ENCODE measurements at places on chromosomes 1 and 21.

GRCh38 chr21:15552914-15553494, 176.8 kb upstream of the USP25 start:
- no peak for DNase-seq

DNA sequence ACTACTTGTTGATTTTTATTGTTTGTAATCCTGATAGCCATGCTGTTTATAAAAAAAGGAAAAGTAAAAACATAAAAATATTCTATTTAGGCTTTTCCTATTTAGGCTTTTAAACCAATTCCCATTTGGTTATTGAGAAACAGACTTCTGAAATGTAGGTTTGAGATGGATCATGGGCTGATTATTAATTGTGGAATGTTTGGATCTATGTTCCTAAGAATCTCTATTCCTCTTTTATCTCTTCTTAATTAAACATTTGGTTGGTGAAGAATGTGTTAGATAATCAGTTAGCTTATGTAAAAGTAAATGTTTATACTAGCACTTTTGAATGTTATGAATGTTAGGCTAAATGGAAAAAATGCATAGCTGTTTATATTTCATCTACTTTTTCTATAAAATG, 97.4 kb downstream of the ATF6 start:
- no peak for DNase-seq

DNA sequence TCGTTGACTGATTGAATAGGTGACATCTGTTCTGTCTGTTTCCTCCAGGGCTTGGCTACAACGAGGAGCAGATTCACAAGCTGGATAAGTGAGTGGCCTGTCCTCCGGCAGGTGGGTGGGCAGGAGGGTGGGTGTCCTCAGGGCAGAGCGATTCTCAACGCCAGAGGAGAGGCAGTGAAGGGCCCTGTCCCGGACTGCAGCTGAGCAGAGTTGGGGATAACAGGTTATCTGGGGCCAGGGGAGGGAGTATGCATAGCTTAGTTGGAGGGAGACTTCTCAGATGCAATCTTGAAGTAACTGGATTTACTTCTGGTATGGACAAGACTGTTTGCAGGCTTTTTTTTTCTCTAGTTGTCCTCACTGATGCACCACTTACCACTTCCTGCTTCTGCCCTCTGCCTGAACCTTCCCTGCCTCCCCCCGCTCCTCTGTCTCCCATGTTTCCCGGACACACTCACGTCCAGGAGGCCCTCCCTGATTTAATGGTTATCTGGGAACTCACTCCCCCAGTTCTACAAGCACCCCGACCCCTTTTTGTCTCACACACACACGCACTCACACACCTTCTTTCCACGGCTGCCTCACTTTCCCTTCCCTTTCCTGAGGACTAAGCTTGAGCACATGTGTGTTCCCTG, 16.4 kb upstream of the RASSF5 start:
- DNase-seq: no peak

GRCh38 chr1:235999259-235999925, 65.5 kb downstream of the NID1 start:
- peak; percentile 81 for DNase-seq

- peak; percentile 51 for DNase-seq
Measured at GRCh38 chr21:44618909-44619308, 7.0 kb downstream of the KRTAP10-8 start.

- no peak for DNase-seq
Measured at GRCh38 chr21:41559658-41560631, 52.0 kb upstream of the TMPRSS2 start.

DNA sequence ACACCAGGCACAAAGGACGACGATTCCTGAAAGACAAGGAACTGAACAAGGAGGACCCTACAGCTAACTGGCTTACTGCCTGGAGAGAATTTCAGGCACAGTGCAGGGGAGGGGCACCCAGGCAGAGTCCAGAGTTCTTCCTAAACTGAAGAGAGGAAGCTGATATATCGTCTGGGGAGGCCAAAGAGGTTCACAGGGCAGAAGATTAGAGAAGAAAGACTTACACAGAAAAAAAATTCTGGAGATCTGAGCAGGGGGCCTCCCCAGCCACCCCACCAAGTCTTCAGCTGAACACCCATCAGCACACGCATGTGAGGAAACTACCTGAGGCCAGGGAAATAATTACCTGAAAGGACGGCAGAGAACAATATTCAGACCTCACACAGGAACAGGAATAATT, 24.6 kb downstream of the SORT1 start:
- no peak for DNase-seq

- DNase-seq: no peak
Measured at GRCh38 chr1:171290621-171291020, 23.4 kb upstream of the FMO4 start.

DNA sequence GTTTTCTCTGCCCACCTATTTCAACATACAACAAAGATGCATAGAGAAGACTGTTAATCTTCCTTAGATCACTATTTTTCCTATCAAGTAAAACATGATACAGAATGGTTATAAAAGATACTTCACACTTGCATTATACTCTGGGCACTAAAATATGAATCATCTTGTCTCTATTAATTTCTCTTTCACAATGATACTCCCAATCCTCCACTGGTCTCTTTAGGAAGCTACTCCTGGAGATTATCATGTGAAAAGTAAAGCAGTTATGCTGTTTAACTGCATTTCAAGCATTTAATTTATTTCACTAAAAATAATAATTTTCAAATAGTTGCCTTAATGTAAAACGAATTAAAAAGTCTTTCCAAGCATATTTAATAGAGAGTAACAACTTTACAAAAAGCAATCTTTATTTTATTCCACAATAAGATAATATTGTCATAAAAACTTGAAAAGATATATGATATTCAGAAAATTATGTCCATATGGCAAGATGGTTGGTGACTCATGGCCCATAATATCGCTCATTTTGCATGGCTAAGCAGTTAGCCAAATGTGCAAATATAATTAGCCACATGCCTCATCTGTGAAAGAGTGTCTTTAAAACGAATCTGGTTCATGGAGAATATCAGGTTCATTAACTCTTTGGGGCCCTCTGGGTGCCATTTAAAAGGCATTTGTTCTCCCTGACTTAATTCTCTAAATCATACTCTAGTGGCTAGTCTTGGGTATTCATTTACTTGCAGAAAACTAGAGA, 1569.0 kb upstream of the B3GALT2 start:
- no peak for DNase-seq

DNA sequence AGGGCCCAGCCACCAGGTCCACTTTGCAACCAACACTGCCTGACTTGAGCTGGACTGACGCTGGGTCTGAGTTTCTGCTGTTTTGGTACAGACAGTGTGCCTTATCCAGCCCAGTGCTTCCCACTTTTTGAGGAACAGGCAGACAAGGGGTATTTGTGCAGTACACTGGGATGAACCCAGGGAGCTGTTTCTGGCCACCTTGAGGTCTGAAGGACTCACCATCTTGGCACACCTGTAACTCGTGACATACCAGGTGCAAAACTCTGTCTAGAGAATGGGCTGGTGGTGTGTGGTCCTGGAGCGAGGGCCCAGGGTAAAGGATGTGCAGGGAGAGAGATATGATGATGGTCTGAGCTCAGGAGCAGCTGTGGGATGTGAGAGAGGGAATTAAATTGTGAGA, 148.6 kb downstream of the PCP4 start:
- no peak for DNase-seq

DNA sequence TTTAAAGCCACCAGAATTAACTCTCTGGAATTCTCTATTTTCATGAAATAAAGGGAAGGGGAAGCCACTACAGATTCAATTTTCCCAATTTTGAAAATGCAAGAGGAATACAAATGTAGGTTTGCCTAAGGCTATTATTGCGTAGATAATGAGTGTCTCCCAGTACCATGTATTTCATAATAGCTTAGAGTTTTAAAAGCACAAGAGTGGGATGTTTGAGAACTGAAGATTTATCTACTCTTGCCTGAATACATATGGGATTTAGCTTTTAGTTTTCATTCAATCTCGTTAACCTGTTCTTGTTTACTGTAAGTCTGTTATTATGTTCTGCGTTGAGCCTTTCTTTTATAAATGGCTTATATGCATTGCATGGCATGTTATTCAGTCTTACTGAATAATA, 795.1 kb downstream of the BRINP3 start:
- DNase-seq: no peak

GRCh38 chr1:85259912-85260274, 431 bp upstream of the C1orf52 start:
- no peak for DNase-seq

DNA sequence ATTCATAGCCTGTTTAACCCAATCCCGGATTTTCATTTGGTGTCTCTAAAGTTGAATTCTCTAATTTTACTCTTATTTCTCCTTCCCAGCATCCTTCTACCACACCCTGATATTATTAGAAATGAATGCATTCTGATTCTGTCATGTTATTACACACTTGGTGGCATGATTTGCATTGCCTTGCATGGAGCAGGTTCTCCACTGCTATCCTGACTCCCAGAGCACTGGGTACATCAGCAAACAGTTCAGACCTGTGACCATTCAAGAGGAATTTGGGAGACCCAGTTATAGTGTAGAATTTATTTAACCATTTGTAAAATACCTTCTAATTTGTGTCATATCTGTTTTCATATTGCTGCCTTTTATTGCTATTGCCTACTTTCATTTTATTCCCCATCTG, 2.6 kb downstream of the LRRC8B start:
- no peak for DNase-seq

GRCh38 chr1:244896550-244896949, 32.2 kb upstream of the HNRNPU start:
- DNase-seq: no peak

- no peak for DNase-seq
Measured at GRCh38 chr1:196502437-196502836, 105.8 kb downstream of the KCNT2 start.

DNA sequence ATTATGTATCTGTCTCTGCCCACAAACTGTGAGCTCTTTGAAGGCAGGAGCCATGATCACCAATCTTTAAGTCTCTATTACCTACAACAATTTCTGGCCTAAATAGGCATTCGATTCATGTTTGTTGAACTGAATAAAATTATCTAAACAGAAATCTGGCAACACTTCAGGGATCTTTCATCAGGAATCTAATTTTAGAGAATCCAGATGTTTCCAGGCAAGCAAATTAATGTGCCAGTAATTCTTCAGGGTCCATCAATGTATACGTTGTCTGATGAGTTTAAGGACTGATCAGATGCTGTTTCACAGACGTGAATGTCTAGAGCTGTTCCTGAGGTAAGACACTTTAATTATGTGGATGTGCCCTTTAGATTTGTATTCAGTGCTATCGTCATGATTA, 524.4 kb downstream of the PTPRC start:
- no peak for DNase-seq

DNA sequence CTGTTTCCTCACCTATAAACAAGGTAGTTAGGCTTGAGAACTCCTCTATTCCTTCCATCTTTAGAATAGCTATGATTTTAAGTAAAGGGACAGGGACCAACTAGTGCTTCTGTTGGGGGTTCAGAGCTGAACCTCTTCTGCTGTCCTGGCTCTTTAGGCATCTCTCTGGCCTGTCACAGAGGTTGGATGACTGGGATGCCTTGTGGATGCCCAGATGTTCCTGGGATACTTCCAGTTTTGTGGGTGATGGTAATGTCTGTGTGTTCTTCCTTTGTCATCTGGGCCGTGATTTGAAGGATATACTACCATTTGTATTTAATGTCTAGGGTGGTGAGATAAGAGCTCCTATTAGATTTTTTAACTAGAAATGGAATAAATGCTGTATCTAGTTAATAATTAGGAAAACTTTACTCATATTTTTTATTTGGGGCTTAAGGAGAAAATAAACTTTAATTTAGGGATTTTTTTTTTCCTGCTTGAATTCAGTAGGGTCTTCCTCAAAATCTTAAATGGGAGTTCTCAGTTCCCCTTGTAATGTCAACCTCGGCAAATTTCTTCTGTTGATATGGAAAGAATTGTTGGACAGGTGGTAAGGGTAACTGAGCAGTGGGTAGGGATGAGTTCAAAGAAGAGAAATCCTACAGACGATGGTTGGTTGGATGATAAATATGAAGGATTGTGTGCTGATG, 47.2 kb downstream of the LAMC1 start:
- no peak for DNase-seq

- DNase-seq: no peak
Measured at GRCh38 chr1:247906504-247907047, 11.2 kb downstream of the OR2W3 start.

- DNase-seq: peak; percentile 19
Measured at GRCh38 chr1:174114788-174115448, 44.4 kb upstream of the RABGAP1L start.

DNA sequence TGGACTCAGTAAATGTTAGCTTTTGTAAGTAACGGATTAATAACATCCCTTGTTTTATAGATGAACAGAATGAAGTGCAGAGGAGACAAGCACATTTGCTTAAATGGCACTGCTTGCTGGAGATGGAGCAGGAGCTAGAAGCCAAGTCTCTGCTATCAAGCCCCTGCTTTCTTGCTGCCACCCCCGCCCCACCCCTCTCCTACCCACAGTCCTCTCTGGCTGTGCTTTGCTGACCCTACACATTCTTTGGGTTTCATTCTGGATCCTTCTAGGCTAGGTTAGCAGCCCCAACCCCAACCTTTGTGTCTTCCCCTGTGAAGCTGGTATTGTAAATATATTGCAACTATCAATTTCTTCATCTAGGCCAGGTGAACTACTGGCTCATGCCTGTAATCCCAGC, 77.5 kb upstream of the CAPZB start:
- DNase-seq: no peak

DNA sequence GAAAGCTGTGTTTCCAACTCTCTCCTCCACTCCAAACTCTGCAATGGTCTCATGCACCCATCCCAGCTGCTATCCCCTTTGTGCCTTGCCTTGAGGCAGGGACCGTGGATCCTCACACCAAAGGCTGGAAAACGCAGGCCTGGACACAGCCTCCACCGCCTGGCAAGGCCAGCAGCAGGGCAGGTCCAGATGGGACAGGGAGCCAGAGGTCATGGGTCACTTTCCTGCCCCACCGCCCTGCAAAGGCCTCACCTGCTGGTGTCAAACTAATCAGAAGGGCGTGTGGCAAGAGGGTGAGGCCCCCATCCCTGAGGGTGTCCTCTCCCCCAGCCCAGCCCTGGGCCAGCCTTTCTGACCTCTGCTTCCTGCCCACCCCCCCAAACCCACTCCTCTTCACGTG, 106.3 kb downstream of the PAX7 start:
- no peak for DNase-seq

GRCh38 chr1:37303884-37304574, 170.4 kb upstream of the ZC3H12A start:
- DNase-seq: no peak

Measured in activated T-cell treated with anti-CD3 and anti-CD28 coated beads, Interleukin-2, amount 50 U/mL, for 48 hours (primary cell).